ENCODE measurements at places on chromosomes 4 and X. TPM values are rescaled to one million over a fixed set of nuclear protein-coding genes. Genes with fewer than 3 reads are reported as not detected.

UXT gene
- 44.1 TPM for total RNA-seq

CSAG3 gene
- not detected for total RNA-seq

CNKSR2 gene
- 0.57 TPM for total RNA-seq

- peaks cover 6% of the 10 kb centered on the region for H3K4me1 ChIP-seq
- no peaks in the 10 kb centered on the region for H3K27me3 ChIP-seq
- H3K36me3 ChIP-seq, result no peaks in the 10 kb centered on the region
- no peak overlapping the region for H3K4me3 ChIP-seq
Measured at GRCh38 chr4:113117358-113117702, 67.9 kb downstream of the ANK2 start.

GRCh38 chrX:10634392-10635161, 14.2 kb upstream of the MID1 start:
- no peak for DNase-seq
- H3K36me3 ChIP-seq, result no peaks in the 10 kb centered on the region
- H3K27me3 ChIP-seq, result no peaks in the 10 kb centered on the region
- H3K4me1 ChIP-seq, result peaks cover 3% of the 10 kb centered on the region

GRCh38 chr4:121307445-121308327, 73.1 kb downstream of the QRFPR start:
- H3K36me3 ChIP-seq, result no peaks in the 10 kb centered on the region
- no peak for DNase-seq
- no peak overlapping the region for H3K4me3 ChIP-seq
- H3K27me3 ChIP-seq, result no peaks in the 10 kb centered on the region
- H3K4me1 ChIP-seq, result no peaks in the 10 kb centered on the region
- H3K27ac ChIP-seq, result no peak overlapping the region

- no peak overlapping the region for H3K27ac ChIP-seq
- no peaks in the 10 kb centered on the region for H3K36me3 ChIP-seq
- no peaks in the 10 kb centered on the region for H3K27me3 ChIP-seq
- H3K4me1 ChIP-seq, result no peaks in the 10 kb centered on the region
- H3K4me3 ChIP-seq, result no peak overlapping the region
Measured at GRCh38 chr4:17138847-17139246, 240.4 kb upstream of the LDB2 start.

DNA sequence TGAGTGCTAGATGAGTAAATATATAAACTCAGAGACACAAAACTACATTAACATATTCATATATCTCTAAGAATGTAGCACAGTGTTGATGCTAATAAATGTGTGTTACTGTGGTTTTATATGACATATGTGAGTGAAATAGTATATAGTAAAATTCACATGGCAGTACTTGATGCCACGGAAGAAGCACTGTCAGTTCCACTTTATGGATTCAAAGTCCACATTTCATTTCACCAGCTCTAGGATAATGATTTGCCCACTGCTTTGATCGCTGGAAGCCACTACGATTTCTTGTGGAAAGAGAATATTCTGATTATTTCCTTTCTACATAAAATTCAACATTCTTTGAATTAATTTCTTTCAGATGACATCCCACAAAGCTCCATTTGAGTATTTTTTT, 181.2 kb downstream of the GBA3 start:
- no peak overlapping the region for H3K27ac ChIP-seq
- no peak overlapping the region for H3K4me3 ChIP-seq
- no peaks in the 10 kb centered on the region for H3K27me3 ChIP-seq
- H3K4me1 ChIP-seq, result no peaks in the 10 kb centered on the region

- DNase-seq, result no peak
- peaks cover 19% of the 10 kb centered on the region for H3K4me1 ChIP-seq
- H3K4me3 ChIP-seq, result peak overlapping the region; percentile 34
- H3K27ac ChIP-seq, result peak overlapping the region; percentile 66
- peaks cover 37% of the 10 kb centered on the region for H3K36me3 ChIP-seq
Measured at GRCh38 chrX:47573341-47574075, 8.7 kb upstream of the TIMP1 start.

GRCh38 chrX:154298312-154298711, 2.7 kb downstream of the TKTL1 start:
- no peak overlapping the region for H3K4me3 ChIP-seq
- H3K27me3 ChIP-seq, result no peaks in the 10 kb centered on the region

- no peaks in the 10 kb centered on the region for H3K4me1 ChIP-seq
- H3K36me3 ChIP-seq, result no peaks in the 10 kb centered on the region
- H3K4me3 ChIP-seq, result no peak overlapping the region
- DNase-seq, result no peak
Measured at GRCh38 chrX:47864785-47865184, 28.1 kb downstream of the ZNF81 start.

- H3K4me3 ChIP-seq, result no peak overlapping the region
- no peak overlapping the region for H3K27ac ChIP-seq
- no peaks in the 10 kb centered on the region for H3K36me3 ChIP-seq
- H3K4me1 ChIP-seq, result peaks cover 20% of the 10 kb centered on the region
Measured at GRCh38 chr4:82782626-82783345, 15.8 kb downstream of the SCD5 start.

DNA sequence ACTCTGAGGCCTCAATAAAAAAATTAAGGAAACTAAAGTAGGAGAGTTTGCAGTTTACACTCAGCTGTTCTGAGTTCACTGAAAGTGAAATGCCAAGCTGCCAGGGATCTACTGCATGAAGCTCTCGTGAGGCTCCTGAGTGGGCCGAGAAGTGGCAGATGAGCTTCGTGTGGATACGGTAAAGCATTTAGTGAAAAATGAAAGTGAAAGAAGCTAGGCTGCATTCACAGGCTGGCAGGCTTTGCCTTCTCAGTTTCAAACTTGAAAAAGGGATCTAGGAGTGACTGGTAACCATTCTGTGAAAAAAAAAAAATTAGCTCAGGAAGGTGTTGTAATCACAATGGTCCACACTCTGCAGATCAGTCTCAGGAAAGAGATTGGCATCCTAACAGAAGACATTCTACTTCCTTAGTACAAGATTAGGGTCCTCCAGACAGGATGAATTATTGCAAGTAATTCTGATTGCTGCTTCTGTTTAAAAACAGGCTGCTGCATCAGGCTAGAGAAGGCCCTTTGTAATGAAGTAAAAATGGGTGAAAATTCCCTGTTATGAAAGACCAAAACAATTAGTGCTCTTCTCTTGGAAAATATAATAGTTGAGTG, 679.9 kb downstream of the RPA4 start:
- H3K4me3 ChIP-seq, result peak overlapping the region; percentile 18
- no peak overlapping the region for H3K27ac ChIP-seq
- no peaks in the 10 kb centered on the region for H3K27me3 ChIP-seq
- no peak for DNase-seq
- no peaks in the 10 kb centered on the region for H3K4me1 ChIP-seq

DNA sequence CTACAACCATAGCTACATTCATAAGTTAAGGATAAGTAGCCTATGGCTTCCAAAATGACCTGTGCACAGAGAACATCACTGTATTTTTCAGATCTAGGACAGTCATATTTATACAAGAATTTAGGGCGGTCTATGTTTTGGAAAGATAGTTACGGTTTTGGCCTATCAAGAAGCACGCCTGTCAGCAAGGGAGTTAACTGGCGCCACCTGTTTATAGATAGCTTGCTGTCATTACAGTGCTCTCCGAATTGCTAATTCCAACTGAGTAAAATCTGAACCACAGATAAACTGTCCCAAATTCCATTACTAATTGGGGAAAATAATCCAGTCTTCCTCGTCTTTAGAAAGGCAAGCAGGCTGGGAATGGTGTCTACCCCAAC, 646 bp downstream of the ABCB7 start:
- peak overlapping the region; percentile 46 for H3K4me3 ChIP-seq
- H3K36me3 ChIP-seq, result no peaks in the 10 kb centered on the region

DNA sequence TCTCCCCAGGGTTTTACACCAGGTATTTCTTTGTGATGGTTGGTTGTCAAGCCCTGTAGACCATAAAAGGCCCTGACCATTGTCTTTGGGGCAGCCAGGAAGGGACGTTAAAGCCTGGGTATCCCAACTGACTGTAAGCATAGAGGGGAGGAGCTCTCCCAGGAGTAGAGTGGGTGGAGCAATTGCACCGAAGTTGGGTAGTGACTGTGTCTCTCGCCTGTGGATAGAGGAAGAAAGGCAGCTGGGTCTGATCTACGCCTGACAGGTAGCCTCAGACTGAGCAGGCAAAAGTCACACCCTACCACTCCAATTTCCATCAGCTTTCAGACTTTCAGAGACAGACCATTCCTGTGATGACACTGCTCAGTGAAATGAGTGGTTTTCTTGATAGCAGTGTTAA, 123.3 kb downstream of the KLHL8 start:
- H3K27me3 ChIP-seq, result no peaks in the 10 kb centered on the region
- H3K4me3 ChIP-seq, result no peak overlapping the region
- no peaks in the 10 kb centered on the region for H3K36me3 ChIP-seq
- H3K27ac ChIP-seq, result no peak overlapping the region
- no peak for DNase-seq
- peaks cover 43% of the 10 kb centered on the region for H3K4me1 ChIP-seq

- H3K4me1 ChIP-seq, result no peaks in the 10 kb centered on the region
- no peak for DNase-seq
- no peaks in the 10 kb centered on the region for H3K27me3 ChIP-seq
- no peak overlapping the region for H3K27ac ChIP-seq
- no peaks in the 10 kb centered on the region for H3K36me3 ChIP-seq
Measured at GRCh38 chr4:117893207-117893606, 141.1 kb upstream of the NDST3 start.

DNA sequence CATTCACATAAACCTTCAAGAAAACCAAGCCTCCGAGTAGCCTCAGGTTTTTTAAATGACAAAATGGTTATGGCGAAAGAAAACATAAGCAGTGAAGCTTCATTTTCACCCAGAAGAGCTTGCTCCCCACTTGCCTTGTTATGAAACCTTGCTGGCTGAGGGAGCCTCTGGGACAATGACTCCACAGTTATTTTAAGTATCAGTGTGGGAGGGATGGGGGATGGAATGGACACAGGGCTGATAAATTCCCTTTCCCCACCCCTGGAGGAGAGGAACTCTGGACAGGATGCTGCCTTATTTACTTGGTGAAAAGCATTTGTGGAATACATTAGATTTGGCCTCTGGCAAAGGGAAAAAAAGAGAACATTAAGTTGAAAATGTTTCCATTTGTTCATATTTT, 220.7 kb upstream of the CNKSR2 start:
- no peak overlapping the region for H3K4me3 ChIP-seq
- no peaks in the 10 kb centered on the region for H3K4me1 ChIP-seq
- H3K27ac ChIP-seq, result no peak overlapping the region
- H3K27me3 ChIP-seq, result no peaks in the 10 kb centered on the region

GRCh38 chr4:98606894-98607293, 51.5 kb downstream of the TSPAN5 start:
- DNase-seq, result no peak
- no peak overlapping the region for H3K4me3 ChIP-seq
- peaks cover 11% of the 10 kb centered on the region for H3K4me1 ChIP-seq
- H3K27me3 ChIP-seq, result no peaks in the 10 kb centered on the region
- H3K27ac ChIP-seq, result no peak overlapping the region

DNA sequence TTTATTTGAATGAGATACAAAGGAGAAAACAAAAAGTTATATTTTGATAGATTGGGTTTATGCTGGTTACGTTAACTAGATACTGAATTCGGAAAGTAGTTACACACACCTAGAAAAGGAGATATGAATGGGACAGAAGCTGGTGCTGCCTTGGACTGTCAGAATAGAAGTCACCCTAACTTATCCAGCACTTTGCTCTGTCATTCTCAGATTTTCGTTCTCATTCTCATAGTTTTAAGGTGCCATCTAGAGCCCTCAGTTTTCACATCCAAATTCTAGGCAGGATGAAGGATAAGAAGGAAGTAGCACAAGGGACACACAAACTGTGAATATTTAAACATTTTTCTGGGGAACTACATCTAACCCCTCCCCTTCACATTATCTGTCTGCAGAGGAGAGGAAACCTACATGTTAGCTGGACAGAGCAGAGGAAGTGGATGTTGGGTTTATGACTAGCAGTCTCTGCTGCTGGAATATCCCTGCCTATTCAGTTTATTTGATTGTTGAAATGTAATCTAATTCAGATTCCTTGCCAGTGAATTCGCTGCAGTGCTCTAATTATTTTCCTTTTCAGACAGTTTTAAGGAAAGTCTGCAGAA, 521.9 kb downstream of the FAT4 start:
- no peaks in the 10 kb centered on the region for H3K4me1 ChIP-seq
- H3K36me3 ChIP-seq, result no peaks in the 10 kb centered on the region
- H3K27ac ChIP-seq, result no peak overlapping the region
- H3K27me3 ChIP-seq, result no peaks in the 10 kb centered on the region
- DNase-seq, result no peak

- no peak overlapping the region for H3K4me3 ChIP-seq
- no peaks in the 10 kb centered on the region for H3K36me3 ChIP-seq
- no peak overlapping the region for H3K27ac ChIP-seq
- H3K4me1 ChIP-seq, result no peaks in the 10 kb centered on the region
- DNase-seq, result no peak
- H3K27me3 ChIP-seq, result no peaks in the 10 kb centered on the region
Measured at GRCh38 chrX:39636481-39636880, 461.3 kb downstream of the BCOR start.

GRCh38 chr4:113574636-113575103, 186.9 kb downstream of the CAMK2D start:
- peak overlapping the region; percentile 62 for H3K27ac ChIP-seq
- H3K36me3 ChIP-seq, result no peaks in the 10 kb centered on the region
- H3K4me3 ChIP-seq, result no peak overlapping the region
- H3K27me3 ChIP-seq, result no peaks in the 10 kb centered on the region
- no peak for DNase-seq
- H3K4me1 ChIP-seq, result peaks cover 20% of the 10 kb centered on the region

Data from esophagus squamous epithelium (tissue), 5 donors.